ENCODE measurements at places on chromosomes 1 and 21.

GRCh38 chr1:198933515-198934222 is 294.8 kb downstream of the PTPRC start:
- no peak for DNase-seq

DNA sequence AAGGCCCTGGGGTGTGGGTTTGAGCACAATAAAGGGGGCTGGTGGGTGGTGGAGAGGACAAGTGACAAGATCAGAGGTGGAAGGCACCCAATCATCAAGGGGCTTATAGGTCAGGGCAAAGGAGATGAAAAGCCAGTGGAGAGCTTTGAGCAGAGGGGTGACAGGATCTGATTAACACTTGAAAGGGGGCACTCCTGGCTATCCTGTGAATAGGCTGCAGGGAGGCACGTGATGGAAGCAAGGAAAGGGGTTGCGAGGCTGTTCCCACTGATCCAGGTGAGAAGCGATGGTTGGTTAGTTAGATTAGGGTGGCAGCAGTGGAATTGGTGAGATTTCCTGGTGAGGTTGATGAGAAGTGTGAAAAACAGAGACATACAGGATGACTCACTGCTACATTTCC is 80.6 kb downstream of the WLS start:
- DNase-seq = no peak

DNA sequence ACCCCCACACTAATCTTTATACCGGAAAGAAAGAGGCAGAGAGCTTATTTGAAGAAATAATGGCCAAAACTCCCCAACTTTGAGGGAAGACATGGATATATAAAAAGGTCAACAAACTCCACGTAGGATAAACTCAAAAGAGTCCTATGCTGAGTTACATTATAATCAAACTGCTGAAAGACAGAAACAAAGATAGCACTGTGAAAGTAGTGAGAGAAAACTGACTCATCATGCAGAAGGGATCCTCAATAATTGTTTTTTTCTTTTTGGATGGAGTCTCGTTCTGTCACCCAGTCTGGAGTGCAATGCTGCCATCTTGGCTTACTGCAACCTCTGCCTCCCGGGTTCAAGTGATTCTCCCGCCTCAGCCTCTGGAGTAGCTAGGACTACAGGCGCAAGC is 48.5 kb upstream of the TTC39A start:
- DNase-seq = no peak

- no peak for DNase-seq
Observed at GRCh38 chr1:155487541-155487940, 75.1 kb downstream of the ASH1L start.

DNA sequence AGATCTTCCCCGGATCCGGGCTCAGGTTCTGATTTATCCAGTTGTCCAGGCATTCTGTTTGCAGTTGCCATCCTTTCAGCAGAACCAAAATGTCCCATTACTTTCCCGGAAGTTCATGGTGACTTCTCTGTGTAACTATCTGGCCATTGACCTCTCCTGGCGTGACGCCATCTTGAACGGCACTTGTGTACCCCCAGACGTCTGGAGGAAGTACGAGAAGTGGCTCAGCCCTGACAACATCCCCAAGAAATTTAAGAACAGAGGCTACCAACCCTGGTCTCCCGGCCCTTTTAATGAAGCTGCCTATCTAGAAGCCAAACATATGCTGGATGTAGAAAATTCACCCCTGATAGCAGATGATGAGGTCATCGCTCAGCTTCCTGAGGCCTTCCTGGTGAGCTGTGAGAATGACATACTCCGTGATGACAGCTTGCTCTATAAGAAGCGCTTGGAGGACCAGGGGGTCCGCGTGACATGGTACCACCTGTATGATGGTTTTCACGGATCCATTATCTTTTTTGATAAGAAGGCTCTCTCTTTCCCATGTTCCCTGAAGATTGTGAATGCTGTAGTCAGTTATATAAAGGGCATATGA is 22.4 kb downstream of the AADACL4 start:
- no peak for DNase-seq

DNA sequence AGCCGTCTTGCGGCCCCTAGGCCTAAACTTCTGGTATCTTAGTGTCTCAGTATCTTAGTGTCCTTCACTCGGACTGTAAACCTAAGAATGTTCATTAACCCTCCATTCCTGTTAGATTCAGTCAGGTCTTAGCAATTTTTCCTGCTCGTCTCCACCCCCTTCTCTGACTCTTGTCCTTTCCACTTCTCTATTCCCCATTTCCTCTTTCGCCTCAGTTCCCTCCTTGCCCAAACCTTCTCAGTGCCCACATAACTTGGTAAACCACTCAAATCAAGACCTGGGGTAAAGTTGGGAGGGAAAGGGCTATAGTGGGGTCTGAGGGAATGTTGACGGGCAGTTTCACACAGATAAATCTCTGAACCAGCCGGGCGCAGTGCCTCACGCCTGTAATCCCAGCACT is 726 bp upstream of the FCER1G start:
- DNase-seq = no peak

GRCh38 chr1:109133002-109133706 is 19.2 kb downstream of the ELAPOR1 start:
- DNase-seq = no peak

- DNase-seq = peak; percentile 98
Observed at GRCh38 chr21:25734904-25735645, at the start of the genes ATP5PF and GABPA. Gene ATP5PF (minus strand): TSS chr21:25734904. CDS start chr21:25729794, 5,110 bp downstream. Gene GABPA (plus strand): TSS chr21:25734972. CDS start chr21:25741599, 6,627 bp downstream.

DNA sequence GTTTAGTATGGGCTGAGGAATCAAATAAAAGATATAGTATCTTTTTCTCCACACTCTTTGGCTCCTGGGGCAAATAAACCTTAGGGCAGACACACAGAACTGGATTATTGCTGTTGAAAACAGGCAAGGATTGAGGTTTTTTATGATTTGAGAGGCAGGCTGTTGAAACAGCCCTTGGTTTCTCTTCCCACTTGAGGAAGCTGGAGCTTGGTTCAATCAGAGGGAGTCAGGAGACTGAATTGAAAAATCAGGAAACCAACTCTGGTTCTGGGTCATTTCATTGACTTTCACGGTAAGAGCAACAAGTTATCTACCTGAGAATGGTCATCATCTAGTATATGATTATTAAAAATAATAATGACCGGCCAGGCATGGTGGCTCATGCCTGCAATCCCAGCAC is 108.4 kb downstream of the CNIH3 start:
- no peak for DNase-seq

GRCh38 chr21:32046191-32046590 is 173.4 kb downstream of the HUNK start:
- no peak for DNase-seq

DNA sequence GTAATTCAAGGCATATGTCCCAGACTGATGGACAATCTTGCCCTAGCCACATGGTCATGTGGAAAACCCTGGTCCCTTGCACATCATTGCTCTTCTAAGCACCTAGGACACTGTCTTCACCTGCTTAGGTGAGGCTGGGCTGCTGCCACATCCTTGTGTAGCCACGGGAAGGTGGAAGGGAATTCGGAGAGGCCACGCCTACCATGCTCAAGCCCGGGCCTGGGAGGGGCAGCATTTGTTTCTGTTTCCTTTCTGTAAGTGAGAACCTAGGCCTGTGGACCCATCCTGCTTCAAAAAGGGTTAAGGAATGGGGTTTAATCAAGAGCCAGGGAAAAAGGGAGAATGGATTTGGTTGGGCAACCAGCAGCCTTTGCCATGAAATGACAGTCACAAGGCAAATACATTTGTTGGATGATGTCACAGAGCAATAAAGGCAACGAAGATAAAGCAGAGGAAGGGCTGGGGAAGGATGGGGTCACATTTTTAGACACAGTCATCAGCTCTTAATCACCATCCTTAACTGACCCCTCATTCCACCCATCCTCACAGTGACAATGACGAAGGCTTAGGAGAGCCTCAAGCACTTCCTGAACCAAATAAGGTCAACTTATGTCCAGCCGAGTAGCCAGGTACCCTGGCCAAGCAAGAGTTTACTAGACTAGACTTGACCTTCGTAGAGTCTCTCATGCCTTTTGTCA is 10.1 kb upstream of the LRRC38 start:
- DNase-seq = peak; percentile 61

DNA sequence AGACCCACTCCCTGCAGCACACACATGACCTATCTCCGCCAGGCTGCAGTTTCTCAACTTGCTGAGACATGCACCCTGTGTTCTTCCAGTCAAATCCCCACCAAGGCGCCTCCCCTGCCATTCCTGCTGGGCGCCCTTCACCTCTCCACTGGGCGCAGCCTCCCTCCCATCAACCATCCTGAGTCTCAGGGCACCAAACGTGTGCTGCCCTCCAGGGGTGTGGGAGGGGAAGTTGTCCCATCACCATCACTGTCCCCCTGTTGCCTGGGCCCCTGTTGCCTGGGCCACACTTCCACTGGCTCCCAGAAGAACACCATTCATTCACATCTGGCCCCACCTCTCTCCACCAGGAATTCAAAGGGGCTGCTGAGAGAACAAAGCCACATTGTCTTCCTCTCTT is 44.9 kb upstream of the EFHD2 start:
- DNase-seq = peak; percentile 41

GRCh38 chr1:223147409-223147808 is 4.4 kb upstream of the TLR5 start:
- DNase-seq = no peak

GRCh38 chr1:111992476-111992875 is 3.0 kb upstream of the KCND3 start:
- no peak for DNase-seq

DNA sequence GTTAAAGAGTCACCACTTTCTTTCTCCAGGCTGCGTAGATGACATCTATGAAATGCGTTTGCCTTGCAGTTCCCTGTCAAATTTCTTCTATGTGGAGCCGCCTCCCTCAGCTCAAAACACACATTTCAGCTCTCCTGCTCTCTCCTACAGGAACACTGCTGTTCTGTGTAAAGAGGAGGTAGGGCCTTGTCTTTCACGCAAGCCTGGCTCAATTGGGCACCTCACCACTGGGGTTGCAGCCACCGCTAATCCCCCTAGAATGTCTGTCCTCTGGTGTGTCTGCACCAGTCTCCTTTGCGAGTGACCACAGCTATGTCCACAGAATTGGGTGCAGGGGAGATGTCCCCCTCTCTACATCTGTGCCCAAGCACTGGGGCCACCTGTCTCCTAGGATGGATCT is 31.8 kb upstream of the CFHR4 start:
- DNase-seq = no peak

GRCh38 chr1:36142121-36142520 is 7.2 kb downstream of the TRAPPC3 start:
- DNase-seq = no peak

DNA sequence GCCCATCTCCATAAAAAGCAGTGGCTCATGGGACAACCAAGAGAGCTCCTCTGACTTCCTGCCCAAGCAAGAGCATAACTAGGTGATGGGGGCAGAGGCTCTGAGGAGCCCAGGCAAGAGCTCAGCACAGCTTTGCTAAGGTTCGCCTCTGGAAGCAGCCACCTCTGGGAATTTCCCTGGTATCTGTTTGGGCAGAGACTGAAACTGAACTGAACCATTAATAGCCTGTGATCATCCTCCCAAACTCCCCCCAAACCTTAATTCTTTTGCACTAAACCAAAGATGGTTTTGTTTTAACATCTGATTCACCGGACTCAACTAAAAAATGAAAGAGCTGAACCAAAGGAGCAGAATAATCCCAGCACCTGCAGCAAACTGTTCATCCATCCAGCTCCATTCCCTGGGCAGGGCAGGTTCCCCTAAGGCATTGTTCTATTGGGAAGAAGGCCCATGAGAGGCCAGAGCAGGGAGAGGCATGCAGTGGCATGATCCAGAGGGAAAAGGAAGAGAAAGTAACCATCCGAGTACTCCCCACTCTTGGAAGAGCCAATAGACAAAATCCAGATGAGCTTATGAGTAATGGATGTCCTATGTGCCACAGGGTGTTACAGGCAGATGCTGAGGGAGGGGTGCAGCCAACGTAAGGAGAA is 77.8 kb upstream of the KAZN start:
- DNase-seq = no peak

DNA sequence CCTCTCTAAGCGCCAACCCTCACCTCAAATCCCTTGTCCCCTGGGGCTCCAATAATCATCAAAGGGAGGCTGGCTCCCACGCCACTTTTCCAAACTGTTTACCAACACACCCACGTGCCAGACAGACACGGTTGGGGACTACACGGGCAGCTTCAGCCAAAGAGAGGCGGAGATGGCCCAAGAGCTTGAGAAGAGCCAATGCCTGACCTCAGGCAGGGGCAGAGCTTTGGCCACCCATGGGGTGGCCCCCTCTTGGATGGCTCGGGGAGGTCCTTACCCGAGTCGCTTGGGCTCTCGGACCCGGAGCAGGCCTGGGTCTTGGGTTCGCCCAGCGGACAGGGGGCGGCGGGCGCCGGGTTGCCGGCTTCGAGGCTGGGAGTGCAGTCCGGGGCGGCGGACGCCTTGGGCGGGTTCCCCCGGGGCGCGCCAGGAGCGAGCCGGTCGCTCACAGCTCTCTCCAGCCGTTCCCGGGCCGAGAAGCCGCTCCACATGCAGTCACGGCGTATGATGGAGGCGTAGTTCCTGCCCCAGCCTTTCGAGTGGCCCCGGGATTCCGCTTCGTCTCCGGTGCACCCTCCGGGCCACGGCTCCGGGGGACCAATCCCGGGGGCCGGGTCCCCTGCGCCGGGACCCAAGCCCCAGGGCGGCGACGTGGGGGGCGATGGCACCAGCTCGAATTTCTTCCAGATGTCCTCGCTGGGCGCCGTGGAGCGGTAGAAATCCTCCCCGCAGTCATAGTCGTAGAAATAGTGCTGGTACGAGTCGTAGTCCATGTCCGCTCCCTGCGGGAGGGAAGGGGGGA is 854 bp downstream of the MYCL start:
- DNase-seq = peak; percentile 46

DNA sequence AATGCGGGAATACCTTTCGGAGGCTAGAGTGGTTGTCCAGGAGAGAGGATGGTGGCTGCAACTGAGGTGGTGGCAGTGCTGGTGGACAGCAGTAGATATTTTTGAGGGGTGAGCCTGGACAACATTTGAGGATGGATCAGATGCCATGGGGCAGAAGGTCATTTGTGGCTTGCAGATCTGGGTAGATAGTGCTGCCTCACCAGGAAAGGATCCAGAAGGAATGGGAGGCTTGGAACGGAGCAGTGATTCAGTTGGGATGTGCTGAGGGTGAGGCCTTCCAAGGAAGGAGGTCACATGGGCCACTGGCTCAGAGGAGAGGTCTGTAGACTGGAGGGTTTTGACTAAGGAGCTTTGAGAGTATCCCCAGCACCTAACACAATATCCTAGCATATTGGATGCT is 110.8 kb upstream of the KAZN start:
- no peak for DNase-seq

DNA sequence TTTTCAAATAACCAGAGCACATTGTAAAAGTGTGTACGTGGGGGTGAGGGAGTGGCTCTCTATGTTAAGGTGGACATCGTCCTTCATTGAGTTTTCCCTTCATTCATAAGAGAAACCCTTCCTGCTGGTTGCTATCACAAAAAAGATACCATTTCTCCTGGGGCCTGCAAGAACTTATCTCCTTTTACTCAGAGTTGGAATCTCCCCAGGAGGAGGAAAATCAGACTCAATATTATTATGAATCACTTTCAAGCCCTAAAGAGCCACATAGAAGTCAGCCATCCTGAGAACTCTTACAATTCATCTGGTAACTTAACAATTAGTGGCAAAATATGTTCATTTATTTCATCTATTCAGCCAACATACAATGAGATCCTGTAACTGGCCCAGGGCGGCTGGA is 27.1 kb upstream of the TGFBR3 start:
- DNase-seq = no peak

All from H9 (cell line).